Activated CD4-positive, alpha-beta T cell treated with anti-CD3 and anti-CD28 coated beads for 36 hours (primary cell): ENCODE measurements at places on chromosomes 1 and 21.
A peak's percentile ranks its signal among the peaks of the same experiment; 100 is the strongest.

- peak; percentile 41 for DNase-seq
Measured at GRCh38 chr1:6491480-6491962, at the start of gene PLEKHG5. TSS of gene PLEKHG5 (minus strand) at chr1:6491667. CDS start at chr1:6477571, 14,096 bp downstream.

DNA sequence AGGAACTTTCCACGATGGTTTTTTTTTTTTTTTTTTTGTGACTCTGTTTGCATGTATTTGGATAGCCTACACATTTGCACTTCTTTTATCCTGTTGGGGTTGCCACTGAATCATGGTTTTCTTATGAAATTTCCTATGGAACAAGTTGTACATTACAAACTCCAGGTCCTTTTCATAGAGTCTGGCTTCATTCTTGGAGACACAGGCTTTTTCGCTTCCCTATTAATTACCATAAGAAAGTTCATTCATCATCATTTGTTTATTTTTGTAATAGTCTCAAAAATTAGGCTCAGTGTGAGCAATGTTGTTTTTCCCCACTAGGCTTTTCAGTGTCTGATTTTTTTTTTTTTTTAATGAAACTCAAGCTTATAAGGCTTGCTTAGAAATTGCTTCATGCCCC is 179.4 kb downstream of the FMN2 start:
- DNase-seq = no peak

GRCh38 chr1:109775398-109775797 is 11.7 kb upstream of the EPS8L3 start:
- DNase-seq = no peak

- no peak for DNase-seq
Measured at GRCh38 chr21:38925923-38926322, 120.2 kb downstream of the ETS2 start.

DNA sequence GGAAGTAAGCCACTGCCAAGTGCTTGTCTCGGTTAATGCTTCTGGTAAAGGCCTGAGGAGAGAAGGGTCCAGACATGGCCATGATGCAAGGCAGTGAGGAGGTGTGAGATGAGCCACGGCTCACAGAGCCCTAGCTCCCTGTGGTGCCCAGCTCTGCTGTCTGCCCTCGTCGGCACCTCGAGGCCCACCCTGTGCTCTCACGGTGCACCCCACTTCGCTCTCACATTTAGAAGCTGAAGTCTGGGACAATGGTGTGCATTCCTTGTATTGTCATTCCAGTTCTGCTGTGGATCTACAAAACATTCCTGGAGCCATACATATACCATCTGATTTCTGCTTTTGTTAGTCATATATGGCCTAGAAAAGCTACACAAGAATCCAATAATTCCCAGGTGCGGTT is 3.3 kb downstream of the NCF2 start:
- no peak for DNase-seq
